ENCODE measurements at places on chromosomes 7 and 10.

DNA sequence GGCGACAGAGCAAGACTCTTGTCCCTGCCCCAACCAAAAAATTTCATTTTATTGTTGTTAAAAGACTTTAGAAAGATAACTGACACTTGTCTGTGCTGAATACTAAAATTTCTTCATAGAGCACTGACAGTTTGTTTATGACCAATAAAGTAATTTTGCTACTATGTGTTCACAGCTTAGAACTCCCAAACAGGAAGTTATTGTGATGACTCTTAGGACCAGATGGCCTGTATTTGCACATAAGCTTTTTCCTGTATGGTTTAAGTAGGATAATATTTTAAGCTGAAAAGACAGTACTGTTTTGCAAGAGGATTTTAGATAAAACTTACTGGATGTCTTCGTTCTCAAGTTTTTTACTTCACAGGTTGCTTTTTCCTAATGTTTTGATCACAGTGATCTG is 80.7 kb downstream of the MMRN2 start:
- DNase-seq = no peak

GRCh38 chr7:155694851-155695250 is 50.4 kb downstream of the RBM33 start:
- DNase-seq = no peak

- DNase-seq = no peak
These were observed 921.9 kb downstream of the CCSER2 start for GRCh38 chr10:85250304-85250703.

- DNase-seq = no peak
These were observed 800.1 kb upstream of the ZWINT start for GRCh38 chr10:57161157-57161556.

DNA sequence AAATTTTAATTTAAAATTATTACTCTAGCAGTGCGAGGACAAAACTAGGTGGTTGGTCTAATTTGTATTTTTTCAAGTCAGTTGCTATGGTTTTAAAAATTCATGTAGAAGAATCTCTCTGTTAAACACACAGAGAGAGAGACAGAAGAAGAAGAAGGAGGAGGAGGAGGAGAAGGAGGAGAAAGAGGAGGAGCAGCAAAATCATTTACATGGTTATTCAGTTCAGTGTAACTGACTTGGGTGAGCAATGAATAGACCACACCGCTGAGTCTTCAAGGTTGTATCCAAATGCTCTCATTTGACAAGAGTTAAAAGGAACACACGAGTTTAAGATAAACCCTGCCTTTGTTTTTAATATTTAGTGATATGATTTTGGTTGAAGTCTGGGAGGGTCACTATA is 131.1 kb downstream of the PDE1C start:
- DNase-seq = no peak

DNA sequence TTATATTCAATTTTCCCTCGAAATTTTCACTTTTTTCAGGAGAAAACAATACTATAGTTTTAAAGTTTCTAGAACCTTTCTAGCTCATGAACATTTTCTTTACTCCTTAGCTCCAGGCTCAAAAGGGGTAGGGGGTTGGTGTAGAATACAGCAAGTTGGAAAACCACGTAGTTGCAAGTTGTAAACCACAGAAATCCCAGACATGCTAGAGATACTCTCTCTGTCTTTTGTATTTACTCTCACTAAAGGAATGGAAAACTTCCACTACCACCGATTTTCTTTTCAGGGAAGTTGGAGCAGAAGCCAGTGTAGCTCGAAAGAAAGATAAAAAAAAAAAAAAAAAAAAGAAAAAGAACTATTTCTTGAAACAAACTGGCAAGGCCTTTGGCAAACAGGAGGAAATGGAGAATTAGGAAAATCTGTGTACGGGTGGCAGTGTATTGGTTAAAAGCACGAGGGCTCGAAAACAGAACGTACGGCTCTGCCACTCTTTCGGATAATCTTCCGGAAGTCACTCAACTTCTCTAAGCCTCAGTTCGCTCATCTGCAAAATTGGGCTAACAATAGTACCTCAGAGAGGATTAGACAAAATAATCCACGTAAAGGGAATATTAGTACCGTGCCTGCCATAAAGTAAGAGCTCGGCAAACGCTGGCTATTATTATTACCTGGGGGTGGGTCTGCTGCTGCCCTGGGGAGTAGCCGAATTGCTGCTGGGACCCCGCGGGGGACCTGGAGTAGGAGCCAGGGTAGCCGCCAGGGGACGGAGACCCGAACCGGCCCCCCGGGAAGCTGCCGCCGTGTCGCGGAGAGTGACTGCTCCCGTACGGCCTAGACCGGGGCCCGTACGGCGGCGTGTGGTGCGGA is 628 bp downstream of the MPLKIP start:
- no peak for DNase-seq

DNA sequence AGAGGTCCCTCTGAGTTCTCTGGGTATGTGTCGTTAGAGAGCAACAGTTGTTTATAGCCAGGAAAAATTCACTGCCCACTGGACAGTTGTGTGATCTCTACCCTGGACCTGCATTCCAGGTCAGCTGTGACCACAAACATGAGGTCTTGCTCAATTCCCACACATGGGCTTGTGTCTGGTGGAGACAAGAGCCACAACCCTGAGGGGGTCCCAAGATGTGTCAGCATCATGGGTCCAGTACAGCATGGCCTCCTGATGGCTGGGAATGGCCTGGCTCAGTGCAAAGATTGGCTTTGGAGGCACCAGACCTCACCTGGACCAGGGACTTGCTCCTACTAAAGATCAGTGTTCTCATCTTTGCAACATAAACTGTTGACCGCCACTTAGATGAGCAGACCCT is 751.6 kb downstream of the GRID1 start:
- no peak for DNase-seq

GRCh38 chr10:129972145-129972965 is 8.3 kb upstream of the EBF3 start:
- no peak for DNase-seq

GRCh38 chr10:86438091-86438749 is 71.6 kb upstream of the GRID1 start:
- no peak for DNase-seq

- no peak for DNase-seq
These were observed 112.5 kb upstream of the GHITM start for GRCh38 chr10:84026821-84027257.

DNA sequence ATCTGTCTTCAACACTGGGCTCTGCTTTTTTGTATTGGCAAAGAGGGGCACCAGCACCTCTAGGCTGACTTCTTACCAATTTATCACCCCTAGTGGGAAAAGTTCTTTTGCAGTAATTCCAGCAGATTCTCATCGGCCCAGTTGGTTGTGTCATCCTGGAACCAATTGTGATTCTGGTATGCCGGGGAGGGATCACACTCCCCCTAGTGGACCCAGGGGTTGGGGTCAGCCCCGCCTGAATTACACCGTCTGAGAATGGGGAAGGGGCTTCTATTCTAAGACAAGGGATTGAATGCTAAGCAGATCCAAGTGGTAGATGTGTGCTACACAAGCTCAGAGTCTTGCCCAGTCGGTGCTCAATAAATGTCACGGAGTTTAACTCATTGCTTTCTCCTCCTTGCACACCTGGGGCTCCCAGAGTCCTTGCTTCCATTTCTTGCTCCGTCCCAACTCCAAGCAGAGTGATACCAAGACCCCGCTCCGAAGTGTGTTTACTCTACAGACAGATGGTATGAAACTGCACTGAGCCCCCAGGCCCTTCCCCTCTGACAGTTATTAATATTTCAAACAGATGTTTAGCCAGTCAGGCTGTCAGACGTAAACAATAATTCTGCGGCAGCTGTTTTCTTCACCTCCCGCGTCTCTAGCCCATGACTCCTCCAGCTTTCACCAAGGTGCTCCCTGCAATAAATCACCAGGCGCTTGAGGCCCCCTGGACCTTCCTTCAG is 71.9 kb downstream of the C10orf105 start:
- no peak for DNase-seq

- no peak for DNase-seq
These were observed 11.1 kb downstream of the CAMK2G start for GRCh38 chr10:73863039-73863817.

- no peak for DNase-seq
These were observed 13.3 kb downstream of the RAPGEF5 start for GRCh38 chr7:22343612-22344011.

DNA sequence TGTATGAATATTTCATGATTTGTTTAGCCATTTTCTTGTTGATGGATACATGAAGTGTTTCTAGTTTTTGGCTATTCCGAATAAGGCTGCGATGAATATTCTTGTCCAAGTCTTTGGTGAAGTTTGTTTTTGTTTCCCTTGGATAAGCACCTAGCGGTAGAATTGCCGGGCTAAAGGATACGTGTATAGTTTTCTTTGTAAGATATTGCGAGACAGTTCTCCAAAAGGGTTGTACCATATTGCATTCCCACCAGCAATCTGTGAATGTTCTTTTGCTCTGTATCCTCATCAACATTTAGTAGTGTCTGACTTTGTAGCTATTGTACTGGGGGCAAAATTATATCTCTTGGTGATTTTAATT is 142.6 kb downstream of the DOCK1 start:
- no peak for DNase-seq

DNA sequence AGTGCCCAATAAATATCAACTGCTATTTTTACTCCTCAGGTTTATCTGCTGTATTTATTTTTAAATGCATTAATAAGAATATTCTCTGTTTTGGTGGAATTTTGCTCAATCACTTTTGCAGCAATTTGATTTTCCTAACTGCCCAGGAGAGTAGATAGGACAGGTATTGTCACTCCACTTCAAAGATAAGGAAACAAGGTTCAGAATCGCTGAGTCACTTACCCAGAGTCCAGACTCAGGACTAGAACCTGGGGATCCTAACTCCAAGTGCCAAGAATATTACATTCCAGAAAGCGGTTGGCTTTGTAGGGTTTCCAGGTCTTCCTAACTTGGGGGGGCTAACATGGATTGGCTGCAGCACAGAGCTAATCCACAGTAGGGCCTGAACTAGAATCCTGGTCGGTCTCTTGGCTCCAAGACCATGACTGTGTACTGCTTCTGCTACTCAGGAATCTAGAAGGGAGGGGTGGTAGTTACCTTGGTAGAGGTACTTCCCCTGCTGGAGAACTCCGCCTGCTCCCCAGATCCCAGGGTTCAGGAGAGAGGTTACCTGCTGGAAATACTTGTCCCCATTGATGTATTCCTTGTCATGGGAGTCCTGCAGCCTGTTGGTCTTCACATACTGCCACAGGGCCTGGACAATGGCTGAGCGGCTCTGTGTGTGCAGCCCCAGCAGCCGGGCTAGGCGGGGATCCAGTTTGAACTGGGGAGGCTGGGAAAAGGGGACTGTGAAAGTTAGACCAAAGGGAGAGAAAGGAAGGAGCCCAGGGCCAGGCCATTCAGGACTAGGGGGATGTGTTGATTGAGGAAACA is 7.3 kb downstream of the SMARCD3 start:
- no peak for DNase-seq

GRCh38 chr7:132141109-132141508 is 435.2 kb downstream of the PLXNA4 start:
- no peak for DNase-seq

DNA sequence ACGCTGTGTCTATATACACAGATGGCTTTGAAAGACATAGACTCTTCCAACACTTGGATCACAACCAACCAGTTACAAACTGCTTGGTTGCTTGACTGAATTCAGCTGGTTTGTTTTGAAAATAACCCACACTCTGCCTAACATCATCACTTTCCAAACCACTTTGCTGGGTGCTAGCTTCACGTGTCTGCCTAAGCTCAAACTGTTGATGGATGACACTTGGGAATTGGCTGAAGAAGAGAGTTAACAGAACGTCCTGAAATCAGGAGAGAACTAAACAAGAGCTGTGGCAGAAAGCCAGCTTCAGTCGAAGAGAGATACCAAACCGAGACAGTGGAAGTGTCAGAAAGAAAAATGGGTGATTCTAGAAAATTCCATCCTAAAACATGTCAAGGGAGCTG is 420.8 kb upstream of the AUTS2 start:
- DNase-seq = no peak

DNA sequence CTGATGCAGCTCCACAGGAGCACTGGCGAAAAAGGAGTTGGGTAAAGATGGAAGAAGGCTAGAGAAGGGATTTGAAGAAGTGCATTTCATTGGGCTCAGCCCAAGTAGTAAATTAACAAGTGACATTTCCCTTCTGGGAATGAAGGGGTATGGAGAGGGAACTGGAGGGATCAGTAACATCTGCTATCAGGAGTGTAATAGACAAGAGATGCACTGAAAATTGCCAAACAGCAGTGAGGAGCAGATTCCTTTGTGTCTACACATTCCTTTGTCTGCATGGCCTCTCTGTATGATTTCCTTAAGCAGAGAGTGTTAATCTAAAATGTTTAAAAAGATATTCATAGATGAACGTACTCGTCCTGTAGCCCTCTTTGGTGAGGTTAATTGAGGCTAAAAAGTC is 148.2 kb upstream of the FERD3L start:
- no peak for DNase-seq

DNA sequence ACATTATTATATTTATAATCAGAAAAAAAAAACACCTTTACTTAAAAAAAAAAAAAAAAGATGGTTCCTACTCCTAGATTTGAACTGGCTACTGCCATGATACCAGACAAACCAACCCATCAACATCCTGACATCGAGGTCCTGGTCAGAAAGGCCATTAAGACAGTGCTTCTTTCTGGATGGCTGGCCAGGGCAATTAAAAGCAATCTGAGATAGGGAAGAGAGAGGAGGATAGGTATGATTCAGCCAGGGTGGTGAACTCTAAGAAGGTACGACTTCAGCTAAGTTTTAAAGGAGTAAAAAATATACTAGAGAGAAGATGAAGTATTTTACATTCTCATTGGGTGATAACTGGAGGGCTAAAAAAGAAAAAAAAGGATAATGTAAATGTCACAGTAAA is 139.0 kb downstream of the DOCK4 start:
- DNase-seq = no peak

- DNase-seq = no peak
These were observed 1169.0 kb downstream of the REEP3 start for GRCh38 chr10:64690194-64690593.
